ENCODE measurements at places on chromosomes 4 and X. TPM values are rescaled to one million over a fixed set of nuclear protein-coding genes. Genes with fewer than 3 reads are reported as not detected.

CFAP99 gene
- not detected for total RNA-seq

PWWP3B gene
- total RNA-seq = not detected

CNKSR2 gene
- 6.5 TPM for total RNA-seq

MAMLD1 gene
- 20.7 TPM for total RNA-seq

CENPVL1 gene
- not detected for total RNA-seq

UBQLN2 gene
- total RNA-seq = 66.8 TPM

PLP1 gene
- not detected for total RNA-seq

HSPA4L gene
- total RNA-seq = 0.66 TPM

TRPC5OS gene
- not detected for total RNA-seq

FDCSP gene
- not detected for total RNA-seq

OPHN1 gene
- 0.02 TPM for total RNA-seq

LRP2BP gene
- total RNA-seq = 0.59 TPM

PCDH10 gene
- not detected for total RNA-seq

SLC4A4 gene
- total RNA-seq = 0.05 TPM

ADRA2C gene
- total RNA-seq = not detected

FHIP1A gene
- total RNA-seq = not detected

NDP gene
- total RNA-seq = not detected

CRMP1 gene
- 0.54 TPM for total RNA-seq

FRG2 gene
- not detected for total RNA-seq

HSFX1 gene
- 1.2 TPM for total RNA-seq

PPP4R3C gene
- total RNA-seq = not detected

PRR32 gene
- total RNA-seq = not detected

RPA4 gene
- total RNA-seq = 0.83 TPM

SNX12 gene
- total RNA-seq = 43.9 TPM

GAGE2A gene
- not detected for total RNA-seq

SUPT20HL2 gene
- total RNA-seq = not detected

GLRA2 gene
- not detected for total RNA-seq

FGF5 gene
- not detected for total RNA-seq

MSANTD1 gene
- total RNA-seq = 2.1 TPM

ADGRG4 gene
- total RNA-seq = not detected

RAB9B gene
- 0.64 TPM for total RNA-seq

PYURF gene
- total RNA-seq = 53.5 TPM

HTRA3 gene
- not detected for total RNA-seq

NLGN3 gene
- total RNA-seq = 3.1 TPM

CXCL13 gene
- total RNA-seq = not detected
